ENCODE measurements at places on chromosomes 3 and 15.
A peak's percentile ranks its signal among the peaks of the same experiment; 100 is the strongest.

- no peak overlapping the region for H3K27ac ChIP-seq
- no peaks in the 10 kb centered on the region for H3K27me3 ChIP-seq
- no peak for DNase-seq
- no peaks in the 10 kb centered on the region for H3K36me3 ChIP-seq
Observed at GRCh38 chr15:51864408-51865056, 35.1 kb downstream of the TMOD3 start.

GRCh38 chr3:187227658-187228258 lies 30.5 kb downstream of the RTP1 start:
- no peak overlapping the region for H3K27ac ChIP-seq
- no peak overlapping the region for H3K4me3 ChIP-seq
- H3K27me3 ChIP-seq = no peaks in the 10 kb centered on the region
- H3K4me1 ChIP-seq = no peaks in the 10 kb centered on the region

- no peaks in the 10 kb centered on the region for H3K27me3 ChIP-seq
- no peaks in the 10 kb centered on the region for H3K36me3 ChIP-seq
Observed at GRCh38 chr3:46127503-46127902, 80.6 kb downstream of the CCR1 start.

- DNase-seq = no peak
- H3K27me3 ChIP-seq = no peaks in the 10 kb centered on the region
- no peak overlapping the region for H3K4me3 ChIP-seq
- no peaks in the 10 kb centered on the region for H3K4me1 ChIP-seq
- no peak overlapping the region for H3K27ac ChIP-seq
Observed at GRCh38 chr15:100061944-100062343, 279.8 kb downstream of the ADAMTS17 start.

GRCh38 chr15:68843425-68844311 lies 23.0 kb upstream of the ANP32A start:
- no peaks in the 10 kb centered on the region for H3K27me3 ChIP-seq
- H3K4me3 ChIP-seq = peak overlapping the region; percentile 23
- H3K4me1 ChIP-seq = peaks cover 3% of the 10 kb centered on the region

- DNase-seq = peak; percentile 51
- no peak overlapping the region for H3K4me3 ChIP-seq
Observed at GRCh38 chr3:184786280-184786941, 25.6 kb upstream of the VPS8 start.

DNA sequence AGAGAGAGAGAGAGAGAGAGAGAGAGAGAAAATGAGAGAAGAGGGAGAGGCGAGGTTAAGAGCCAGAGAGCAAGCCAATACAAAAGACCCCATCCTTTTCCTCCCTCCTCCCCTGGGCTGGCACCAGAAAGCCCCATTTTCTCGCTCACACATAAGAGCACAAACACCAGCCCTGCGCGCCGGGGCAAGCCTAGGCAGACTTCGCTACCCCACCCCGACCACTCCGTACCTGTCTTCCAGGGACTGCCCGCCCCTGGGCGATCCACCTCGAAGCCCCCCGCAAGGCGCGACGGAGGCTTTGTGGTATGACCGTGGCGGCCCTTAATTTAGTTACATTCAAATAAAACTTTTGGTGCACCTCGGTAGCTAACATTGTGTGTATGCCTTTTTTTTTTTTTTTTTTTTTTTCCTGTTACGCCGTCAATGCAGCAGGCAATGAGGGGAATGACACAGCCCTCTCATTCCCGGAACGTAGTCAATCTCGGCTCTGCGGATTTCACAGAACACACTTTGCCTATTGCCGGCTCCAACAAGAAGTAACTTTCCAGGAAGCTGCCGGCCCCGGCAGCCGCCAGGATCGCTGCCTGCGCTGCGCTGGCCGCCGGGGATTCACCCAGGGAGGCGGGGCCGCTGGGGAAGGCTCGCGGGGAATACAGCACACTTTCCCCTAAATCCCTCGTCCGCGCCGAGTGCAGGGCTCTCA lies 7.7 kb downstream of the BCL6 start:
- H3K36me3 ChIP-seq = no peaks in the 10 kb centered on the region
- H3K4me3 ChIP-seq = peak overlapping the region; percentile 88
- H3K27me3 ChIP-seq = no peaks in the 10 kb centered on the region
- peaks cover 7% of the 10 kb centered on the region for H3K4me1 ChIP-seq
- H3K27ac ChIP-seq = peak overlapping the region; percentile 84

GRCh38 chr15:82532991-82533481 lies 7.2 kb downstream of the RPS17 start:
- H3K4me3 ChIP-seq = no peak overlapping the region
- peak; percentile 20 for DNase-seq
- no peaks in the 10 kb centered on the region for H3K36me3 ChIP-seq
- H3K4me1 ChIP-seq = no peaks in the 10 kb centered on the region

DNA sequence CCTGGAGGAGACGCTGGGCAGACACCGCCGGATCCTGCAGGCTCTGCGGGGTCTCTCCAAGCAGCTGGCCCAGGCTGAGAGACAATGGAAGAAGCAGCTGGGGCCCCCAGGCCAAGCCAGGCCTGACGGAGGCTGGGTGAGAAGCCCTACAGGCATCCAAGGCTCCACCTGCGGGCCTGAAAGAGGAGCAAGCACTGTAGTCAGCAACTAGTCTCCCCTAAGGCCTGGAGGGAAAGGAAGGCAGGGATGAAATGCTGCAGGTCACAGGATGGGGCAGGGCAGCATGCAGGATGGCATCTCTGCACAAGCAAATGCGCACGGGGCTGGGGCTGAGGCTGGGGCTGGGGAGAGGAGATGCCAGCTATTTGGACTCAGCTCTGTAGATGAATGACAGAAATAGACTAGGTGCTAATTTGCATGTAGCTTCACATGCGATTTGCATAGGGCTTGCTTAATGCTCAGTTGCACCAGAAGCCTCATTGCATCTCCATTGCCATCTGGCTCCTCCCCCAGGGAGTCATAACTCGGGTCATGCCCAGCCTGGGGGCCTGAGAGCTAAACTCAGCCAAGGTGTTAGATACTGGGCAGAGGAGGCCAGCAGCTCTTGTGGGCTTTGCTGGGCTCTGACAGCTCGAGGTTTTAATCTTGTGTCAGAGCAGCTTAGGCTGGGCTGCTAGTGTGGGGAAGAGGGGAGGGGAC lies 5.2 kb upstream of the CPLX3 start:
- H3K36me3 ChIP-seq = no peaks in the 10 kb centered on the region
- no peak overlapping the region for H3K4me3 ChIP-seq

DNA sequence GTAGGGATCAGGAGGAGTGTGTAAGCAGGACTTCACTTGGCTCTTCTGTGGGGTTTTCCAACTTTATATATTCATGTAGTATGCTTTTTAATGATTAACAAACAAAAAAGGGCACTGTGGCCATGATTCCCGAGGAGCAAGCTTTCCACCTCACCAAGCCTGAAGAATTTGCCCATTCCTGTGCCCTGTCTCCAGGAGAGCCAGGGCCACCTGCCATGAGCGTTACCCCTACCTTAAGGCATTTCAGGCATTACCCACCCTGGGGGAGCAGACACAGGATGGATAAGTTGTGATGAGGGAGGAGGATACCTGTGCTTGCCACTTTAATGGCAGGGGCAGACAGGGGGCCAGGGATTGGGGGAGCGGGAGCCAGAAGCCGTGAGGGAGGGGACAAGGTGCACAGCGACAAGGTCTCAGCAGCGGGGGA lies 3.0 kb downstream of the TRPM1 start:
- DNase-seq = no peak
- H3K27ac ChIP-seq = no peak overlapping the region
- no peaks in the 10 kb centered on the region for H3K4me1 ChIP-seq
- H3K4me3 ChIP-seq = no peak overlapping the region

DNA sequence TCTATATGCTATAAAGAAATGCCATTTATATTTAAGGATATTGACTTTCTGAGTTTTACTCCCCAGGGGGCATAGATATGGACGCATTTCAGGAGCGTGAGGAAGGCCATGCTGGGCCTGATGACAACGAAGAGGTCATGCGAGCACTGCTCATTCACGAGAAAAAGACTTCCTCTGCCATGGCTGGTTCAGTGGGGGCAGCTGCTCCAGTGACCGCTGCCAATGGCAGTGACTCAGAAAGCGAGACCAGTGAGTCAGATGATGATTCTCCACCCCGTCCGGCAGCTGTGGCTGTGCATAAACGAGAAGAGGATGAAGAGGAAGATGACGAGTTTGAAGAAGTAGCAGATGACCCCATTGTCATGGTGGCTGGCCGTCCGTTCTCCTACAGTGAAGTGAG lies 38.4 kb downstream of the GTF2E1 start:
- H3K4me1 ChIP-seq = no peaks in the 10 kb centered on the region
- H3K27ac ChIP-seq = no peak overlapping the region
- no peak for DNase-seq

DNA sequence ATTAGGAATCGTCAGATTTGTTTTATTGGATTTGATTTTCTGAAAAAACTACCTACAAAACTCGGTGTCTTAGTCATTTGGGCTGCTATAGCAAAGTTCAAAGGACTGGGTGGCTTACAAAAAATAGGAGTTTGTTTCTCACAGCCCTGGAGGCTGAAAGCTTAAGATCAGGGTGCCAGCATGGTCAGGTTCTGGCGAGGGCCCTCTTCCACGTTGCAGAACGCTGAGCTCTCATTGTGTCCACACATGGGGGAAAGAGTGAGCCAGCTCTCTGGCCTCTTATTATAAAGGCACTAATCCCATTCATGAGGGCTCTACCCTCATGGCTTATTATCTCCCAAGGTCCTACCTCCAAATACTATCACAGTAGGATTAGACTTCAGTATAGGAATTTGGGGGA lies 40.6 kb upstream of the MRPS22 start:
- H3K4me1 ChIP-seq = peaks cover 22% of the 10 kb centered on the region
- H3K36me3 ChIP-seq = no peaks in the 10 kb centered on the region
- H3K27me3 ChIP-seq = no peaks in the 10 kb centered on the region
- no peak for DNase-seq
- no peak overlapping the region for H3K27ac ChIP-seq

- no peak overlapping the region for H3K27ac ChIP-seq
- no peaks in the 10 kb centered on the region for H3K27me3 ChIP-seq
- no peaks in the 10 kb centered on the region for H3K36me3 ChIP-seq
- DNase-seq = no peak
Observed at GRCh38 chr3:143763564-143764162, 84.6 kb downstream of the SLC9A9 start.

- no peaks in the 10 kb centered on the region for H3K27me3 ChIP-seq
- no peak for DNase-seq
- H3K4me3 ChIP-seq = no peak overlapping the region
- no peak overlapping the region for H3K27ac ChIP-seq
- H3K4me1 ChIP-seq = peaks cover 2% of the 10 kb centered on the region
Observed at GRCh38 chr15:95432878-95433405, 897.6 kb upstream of the NR2F2 start.

- H3K36me3 ChIP-seq = no peaks in the 10 kb centered on the region
- peaks cover 2% of the 10 kb centered on the region for H3K4me1 ChIP-seq
- H3K27me3 ChIP-seq = no peaks in the 10 kb centered on the region
- no peak overlapping the region for H3K4me3 ChIP-seq
- no peak overlapping the region for H3K27ac ChIP-seq
- no peak for DNase-seq
Observed at GRCh38 chr3:67529337-67529736, 125.1 kb downstream of the SUCLG2 start.

DNA sequence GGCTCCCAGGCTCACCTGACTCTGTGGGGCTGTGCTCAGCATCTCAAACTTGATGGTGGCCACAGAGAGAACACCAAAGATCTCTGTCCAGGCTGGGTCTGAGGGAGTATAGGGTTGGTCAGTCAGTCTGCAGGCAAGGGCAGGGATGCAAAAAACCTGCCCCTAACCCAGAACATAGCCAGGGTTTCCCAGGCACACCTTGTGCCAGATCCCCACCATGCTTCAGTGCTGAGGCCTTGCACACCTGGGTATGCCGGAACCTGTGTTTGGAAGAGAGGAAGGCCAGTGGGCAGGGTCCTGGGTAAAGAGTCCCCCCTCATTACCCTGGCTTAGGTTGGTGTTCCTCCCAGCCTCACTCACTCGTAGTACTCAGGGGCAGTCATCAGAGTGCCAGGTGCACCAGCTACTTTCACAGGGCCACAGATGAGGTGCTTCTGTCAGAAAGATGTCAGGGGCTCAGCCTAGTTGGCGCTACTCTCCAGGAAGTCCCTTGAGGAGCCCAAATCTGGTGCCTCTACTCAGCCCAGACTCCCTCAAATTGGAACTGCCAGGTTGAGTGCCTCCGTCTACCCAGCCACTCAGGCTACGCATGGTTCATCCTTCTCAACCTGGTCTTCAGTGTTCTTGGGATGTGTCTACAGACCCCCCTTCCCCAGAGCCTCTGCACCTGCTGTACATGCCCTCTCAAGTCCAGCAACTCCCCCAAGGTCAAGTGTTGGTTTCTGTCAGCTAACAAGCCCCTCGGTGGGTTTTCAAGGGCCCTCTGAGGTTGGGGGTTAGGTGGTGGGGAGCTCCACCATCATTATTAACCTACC lies 1.8 kb downstream of the DALRD3 start:
- no peak for DNase-seq
- no peak overlapping the region for H3K27ac ChIP-seq
- H3K4me1 ChIP-seq = peaks cover 5% of the 10 kb centered on the region

DNA sequence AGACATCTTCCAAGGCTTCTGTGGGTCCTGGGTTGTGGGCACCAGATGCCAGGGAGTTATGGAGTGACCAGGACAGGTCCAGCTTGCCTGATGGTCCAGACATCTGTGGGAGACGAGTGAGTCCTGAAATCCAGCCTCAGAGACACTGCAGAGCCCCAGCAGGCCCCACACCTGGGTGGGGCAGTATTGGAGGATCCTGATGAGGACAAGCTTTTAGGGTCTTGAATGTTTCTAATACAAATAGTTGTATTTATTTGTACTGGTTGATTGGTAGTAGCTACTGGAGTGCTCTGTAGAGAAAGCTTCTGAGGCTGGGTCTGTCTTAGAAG lies 67.5 kb upstream of the PRR23C start:
- no peaks in the 10 kb centered on the region for H3K36me3 ChIP-seq
- DNase-seq = no peak
- H3K4me3 ChIP-seq = no peak overlapping the region
- no peaks in the 10 kb centered on the region for H3K27me3 ChIP-seq
- H3K4me1 ChIP-seq = peaks cover 5% of the 10 kb centered on the region

GRCh38 chr3:106168962-106169750 lies 300.3 kb upstream of the CBLB start:
- no peaks in the 10 kb centered on the region for H3K27me3 ChIP-seq
- DNase-seq = no peak
- no peak overlapping the region for H3K27ac ChIP-seq
- no peaks in the 10 kb centered on the region for H3K4me1 ChIP-seq
- no peaks in the 10 kb centered on the region for H3K36me3 ChIP-seq

DNA sequence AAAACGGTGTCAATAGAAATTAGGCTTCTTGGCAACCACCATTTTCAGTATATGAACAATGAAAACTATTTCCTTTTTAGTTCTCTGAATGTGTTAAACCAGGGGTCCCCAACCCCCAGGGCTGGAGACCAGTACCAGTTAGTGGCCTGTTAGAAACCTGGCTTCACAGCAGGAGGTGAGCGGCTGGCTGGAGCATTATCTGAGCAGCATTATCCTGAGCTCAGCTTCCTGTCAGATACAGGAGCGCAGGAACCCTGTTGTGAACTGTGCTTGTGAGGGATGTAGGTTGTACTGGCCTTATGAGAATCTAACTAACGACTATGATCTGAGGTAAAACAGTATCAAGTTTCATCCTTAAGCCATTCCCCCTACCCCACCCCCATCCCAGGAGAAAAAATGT lies 328.7 kb downstream of the ZBBX start:
- DNase-seq = no peak
- peaks cover 3% of the 10 kb centered on the region for H3K27me3 ChIP-seq
- H3K27ac ChIP-seq = no peak overlapping the region
- H3K4me3 ChIP-seq = no peak overlapping the region
- no peaks in the 10 kb centered on the region for H3K36me3 ChIP-seq
- H3K4me1 ChIP-seq = no peaks in the 10 kb centered on the region

Measured in ovary (tissue), 10 donors.